Hepatocyte (in vitro differentiated cells): ENCODE measurements at places on chromosomes 3 and 15. TPM values are rescaled to one million over a fixed set of nuclear protein-coding genes. Genes with fewer than 3 reads are reported as not detected.

- H3K4me1 ChIP-seq: no peaks in the 10 kb centered on the region
- H3K36me3 ChIP-seq: no peaks in the 10 kb centered on the region
These were observed 9.9 kb upstream of the ETFA start for GRCh38 chr15:76321171-76321570.

GRCh38 chr3:110149763-110150162 lies 812.4 kb upstream of the DPPA4 start:
- no peaks in the 10 kb centered on the region for H3K27me3 ChIP-seq
- H3K4me1 ChIP-seq: no peaks in the 10 kb centered on the region
- H3K36me3 ChIP-seq: no peaks in the 10 kb centered on the region
- H3K4me3 ChIP-seq: no peak overlapping the region

The ARNT2 gene
- total RNA-seq: 4.6 and 5.3 TPM in 2 replicates

GRCh38 chr3:159843840-159844730 lies 144.6 kb upstream of the IL12A start:
- DNase-seq: no peak
- H3K36me3 ChIP-seq: no peaks in the 10 kb centered on the region
- H3K4me1 ChIP-seq: no peaks in the 10 kb centered on the region
- no peak overlapping the region for H3K4me3 ChIP-seq
- H3K27me3 ChIP-seq: no peaks in the 10 kb centered on the region
- H3K27ac ChIP-seq: peak overlapping the region; percentile 32

DNA sequence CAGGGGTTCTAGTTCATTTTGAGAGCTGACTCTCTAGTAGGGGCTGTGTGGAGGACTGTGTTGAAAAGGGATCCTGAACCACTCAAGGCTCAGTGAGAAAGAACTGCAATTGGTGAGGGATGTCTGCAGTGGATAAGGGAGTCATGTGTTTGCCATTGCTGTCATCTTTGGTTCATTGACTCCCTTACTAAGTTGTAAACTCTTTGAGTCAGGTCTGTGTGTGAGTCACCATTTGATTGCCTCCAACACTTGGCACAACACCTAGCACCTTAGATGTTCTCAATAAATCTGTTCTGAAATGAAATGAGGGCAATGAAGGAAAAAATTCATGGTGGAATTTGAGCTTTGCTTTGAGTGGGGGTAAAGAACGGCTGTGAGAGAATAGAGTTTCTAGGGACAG lies 51.7 kb downstream of the PLS1 start:
- H3K4me3 ChIP-seq: no peak overlapping the region
- H3K4me1 ChIP-seq: no peaks in the 10 kb centered on the region
- peak; percentile 41 for DNase-seq

The SLC51B gene
- total RNA-seq: 6.5 and 8.8 TPM in 2 replicates

The TMEM108 gene
- 0.53 and 0.72 TPM in 2 replicates for total RNA-seq

DNA sequence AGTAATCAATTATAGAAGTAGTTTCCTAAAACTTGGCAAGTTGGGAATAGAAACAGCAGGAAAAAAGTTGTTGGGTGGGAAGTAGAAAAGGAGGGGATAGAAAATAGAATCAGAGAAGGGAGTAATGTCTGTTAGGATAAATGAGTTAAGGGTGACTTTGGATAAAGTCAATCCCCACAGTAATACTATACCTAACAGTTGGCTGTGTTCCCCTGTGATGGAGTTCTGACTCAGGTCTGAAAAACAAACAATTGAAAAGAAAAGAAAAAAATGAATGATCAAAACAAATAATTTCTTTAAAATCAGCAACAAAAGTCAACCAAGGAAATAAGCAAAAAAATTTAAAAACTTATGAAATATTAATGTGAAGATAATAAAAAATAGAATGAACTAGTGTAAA lies 50.3 kb downstream of the EMC4 start:
- no peak overlapping the region for H3K4me3 ChIP-seq
- no peak for DNase-seq
- H3K4me1 ChIP-seq: no peaks in the 10 kb centered on the region
- H3K36me3 ChIP-seq: no peaks in the 10 kb centered on the region
- H3K27me3 ChIP-seq: no peaks in the 10 kb centered on the region

The PDCD6IP gene
- 106 and 121 TPM in 2 replicates for total RNA-seq
